ENCODE measurements at places on chromosomes 12 and 14. TPM values are rescaled to one million over a fixed set of nuclear protein-coding genes. Genes with fewer than 3 reads are reported as not detected.

The CBX5 gene
- total RNA-seq: 66.8 TPM

The NGB gene
- not detected for total RNA-seq

The TSHR gene
- total RNA-seq: 0.30 TPM

The BHLHE41 gene
- 12.0 TPM for total RNA-seq

The ACRBP gene
- 1.8 TPM for total RNA-seq

The PTPN6 gene
- total RNA-seq: 42.3 TPM

DNA sequence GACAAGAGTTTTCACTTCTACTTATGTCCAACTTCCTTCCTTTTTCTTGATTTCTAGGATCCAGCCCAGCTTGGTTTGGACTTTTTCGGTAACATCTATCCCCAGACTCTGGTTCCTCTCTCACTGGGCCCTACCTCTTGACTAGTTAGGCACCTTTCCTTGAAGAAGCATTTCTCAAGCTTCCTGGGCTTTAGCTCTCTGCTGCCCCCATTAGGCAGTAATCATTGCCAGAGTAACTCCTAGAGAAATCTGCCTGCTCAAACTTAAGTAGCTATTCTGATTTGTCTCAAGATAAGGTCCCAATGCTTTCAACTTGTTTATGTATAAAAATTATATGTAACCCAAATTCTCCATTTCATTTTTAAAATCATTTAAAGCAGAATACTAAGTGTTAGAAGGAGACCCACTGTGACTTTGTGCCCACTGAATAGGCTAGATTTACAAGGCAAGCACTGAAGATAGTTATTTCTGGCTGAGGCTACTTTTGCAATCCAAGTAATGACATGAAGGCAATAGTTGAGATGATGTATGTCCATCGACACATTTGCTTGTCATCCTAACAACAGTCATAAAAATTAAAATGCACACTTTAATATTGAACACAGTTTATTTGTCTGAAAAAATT lies 275.0 kb upstream of the G2E3 start:
- no peaks in the 10 kb centered on the region for H3K36me3 ChIP-seq
- no peaks in the 10 kb centered on the region for H3K4me1 ChIP-seq
- no peaks in the 10 kb centered on the region for H3K27me3 ChIP-seq
- no peak for DNase-seq
- no peak overlapping the region for H3K27ac ChIP-seq
- no peak overlapping the region for H3K4me3 ChIP-seq

DNA sequence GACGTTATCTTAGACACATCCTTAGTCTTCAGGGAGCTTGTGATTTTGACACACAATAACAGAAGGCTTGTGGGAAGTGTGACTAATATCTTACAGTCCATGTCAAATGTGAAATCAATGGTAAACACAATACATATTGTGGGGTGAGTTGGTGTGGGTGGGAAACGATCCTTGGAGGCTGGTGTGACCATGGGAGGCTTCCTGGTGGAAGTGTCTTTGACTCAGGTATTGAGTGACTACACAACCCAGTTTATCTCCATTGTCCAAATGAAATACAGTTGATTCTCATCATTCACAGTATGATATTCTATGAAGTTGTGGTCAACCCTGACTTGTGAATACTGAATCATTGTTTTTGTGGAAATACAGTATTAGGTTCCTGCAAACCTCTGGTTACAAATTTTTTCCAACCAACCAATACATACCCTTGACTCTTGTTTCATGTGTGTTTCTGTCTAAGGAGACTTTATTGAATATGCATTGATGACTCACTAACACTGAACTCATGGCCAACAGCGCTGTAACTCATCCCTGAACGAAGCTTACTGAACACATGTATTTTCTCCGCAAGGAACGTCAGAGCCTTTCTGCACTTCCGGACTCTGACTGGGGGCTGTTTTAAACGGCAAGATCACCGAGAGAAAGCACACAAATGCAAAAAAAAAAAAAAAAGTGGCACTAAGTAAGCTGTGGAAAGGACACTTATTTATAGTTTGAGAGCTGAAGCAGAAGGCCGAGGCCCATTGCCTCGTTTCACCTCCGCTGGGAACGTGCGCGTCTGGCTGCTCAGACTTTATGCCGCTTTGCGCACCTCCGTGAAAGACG lies 59.0 kb downstream of the CLMN start:
- no peaks in the 10 kb centered on the region for H3K27me3 ChIP-seq
- DNase-seq: no peak
- H3K4me1 ChIP-seq: no peaks in the 10 kb centered on the region
- H3K36me3 ChIP-seq: no peaks in the 10 kb centered on the region

GRCh38 chr12:114700392-114701103 lies 16.6 kb upstream of the TBX3 start:
- H3K27me3 ChIP-seq: peaks cover 2% of the 10 kb centered on the region
- no peaks in the 10 kb centered on the region for H3K36me3 ChIP-seq
- H3K27ac ChIP-seq: no peak overlapping the region
- H3K4me1 ChIP-seq: no peaks in the 10 kb centered on the region

- no peaks in the 10 kb centered on the region for H3K27me3 ChIP-seq
- no peak overlapping the region for H3K27ac ChIP-seq
- DNase-seq: no peak
- no peaks in the 10 kb centered on the region for H3K4me1 ChIP-seq
- H3K4me3 ChIP-seq: no peak overlapping the region
- no peaks in the 10 kb centered on the region for H3K36me3 ChIP-seq
Observed at GRCh38 chr14:83173687-83174086, 1640.0 kb upstream of the SEL1L start.

DNA sequence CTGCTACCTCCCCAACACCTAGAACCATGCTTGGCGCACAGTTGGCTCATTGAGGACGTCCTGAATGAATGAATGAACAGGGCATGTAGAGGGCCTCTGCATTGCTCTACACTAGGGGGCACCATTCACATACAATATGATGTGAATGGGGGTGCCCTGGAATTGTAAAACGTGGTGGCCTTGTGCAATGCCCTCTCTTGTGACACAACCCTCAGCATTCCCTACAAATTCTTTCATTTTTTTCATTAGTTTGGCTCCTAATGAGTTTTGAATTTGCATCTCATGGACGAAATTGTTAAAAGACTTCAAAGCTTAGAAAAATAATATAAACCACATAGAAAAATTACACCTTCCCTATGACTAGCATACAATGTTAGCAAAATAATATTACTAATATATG lies 2.3 kb upstream of the DIO2 start:
- no peaks in the 10 kb centered on the region for H3K4me1 ChIP-seq
- no peak overlapping the region for H3K4me3 ChIP-seq
- no peak overlapping the region for H3K27ac ChIP-seq

GRCh38 chr12:78395961-78396360 lies 468.6 kb upstream of the SYT1 start:
- H3K27ac ChIP-seq: no peak overlapping the region
- no peaks in the 10 kb centered on the region for H3K27me3 ChIP-seq
- H3K4me1 ChIP-seq: no peaks in the 10 kb centered on the region
- H3K36me3 ChIP-seq: no peaks in the 10 kb centered on the region
- H3K4me3 ChIP-seq: no peak overlapping the region

DNA sequence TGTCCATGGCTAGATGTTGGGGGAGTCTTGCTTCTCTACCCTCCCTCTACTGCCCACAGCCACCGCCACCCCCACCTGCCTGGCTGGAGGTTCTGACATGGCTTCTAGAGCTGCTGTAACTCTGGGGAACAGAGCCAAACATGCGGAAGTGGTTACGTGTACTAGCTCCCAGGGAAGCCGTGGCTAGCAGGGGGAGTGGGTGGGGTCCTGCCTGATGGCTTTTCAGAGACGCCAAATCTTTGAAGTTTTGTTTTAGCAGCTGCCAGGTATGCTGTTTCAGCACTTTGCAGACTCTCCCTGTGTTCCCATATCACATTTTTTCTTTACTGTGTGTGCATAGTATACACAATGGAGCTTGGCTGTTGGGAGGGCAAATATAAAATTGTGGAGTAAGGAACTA lies 150.3 kb downstream of the TGFB3 start:
- H3K4me3 ChIP-seq: no peak overlapping the region
- H3K4me1 ChIP-seq: peaks cover 3% of the 10 kb centered on the region
- H3K27ac ChIP-seq: no peak overlapping the region

DNA sequence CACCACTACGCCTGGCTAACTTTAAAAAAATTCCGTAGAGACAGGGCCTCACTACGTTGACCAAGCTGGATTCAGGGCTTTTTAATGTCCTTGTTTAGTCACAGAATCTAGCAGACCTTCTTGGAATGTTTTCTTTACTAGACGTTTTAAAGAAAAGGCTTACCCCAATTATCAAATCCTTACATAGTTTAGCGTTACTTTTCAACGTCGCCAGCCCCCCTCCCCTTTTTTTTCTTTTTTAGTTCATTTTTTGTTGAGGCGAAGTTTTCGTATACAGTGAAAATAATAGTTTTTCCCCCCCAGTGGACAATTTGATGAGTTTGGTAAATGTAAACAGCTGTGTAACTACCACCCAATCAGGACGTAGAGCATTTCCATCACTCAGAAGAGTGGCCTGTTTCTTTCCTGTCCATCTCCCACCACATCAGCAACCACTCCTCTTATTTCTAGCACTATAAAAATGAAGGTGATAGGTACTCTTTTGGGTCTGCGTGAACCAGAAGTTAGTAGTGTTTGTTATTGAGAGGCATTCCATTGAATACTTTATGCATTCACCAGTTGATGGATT lies 753 bp upstream of the DLGAP5 start:
- H3K27ac ChIP-seq: no peak overlapping the region
- H3K4me3 ChIP-seq: peak overlapping the region; percentile 51
- no peaks in the 10 kb centered on the region for H3K4me1 ChIP-seq

- H3K36me3 ChIP-seq: no peaks in the 10 kb centered on the region
- no peak for DNase-seq
- H3K4me3 ChIP-seq: no peak overlapping the region
- H3K27me3 ChIP-seq: no peaks in the 10 kb centered on the region
- no peak overlapping the region for H3K27ac ChIP-seq
Observed at GRCh38 chr14:95038521-95039250, 118.6 kb downstream of the DICER1 start.

- no peak for DNase-seq
- H3K4me1 ChIP-seq: peaks cover 2% of the 10 kb centered on the region
- no peaks in the 10 kb centered on the region for H3K27me3 ChIP-seq
- no peaks in the 10 kb centered on the region for H3K36me3 ChIP-seq
- no peak overlapping the region for H3K4me3 ChIP-seq
- no peak overlapping the region for H3K27ac ChIP-seq
Observed at GRCh38 chr14:53367644-53368026, 214.5 kb upstream of the DDHD1 start.

DNA sequence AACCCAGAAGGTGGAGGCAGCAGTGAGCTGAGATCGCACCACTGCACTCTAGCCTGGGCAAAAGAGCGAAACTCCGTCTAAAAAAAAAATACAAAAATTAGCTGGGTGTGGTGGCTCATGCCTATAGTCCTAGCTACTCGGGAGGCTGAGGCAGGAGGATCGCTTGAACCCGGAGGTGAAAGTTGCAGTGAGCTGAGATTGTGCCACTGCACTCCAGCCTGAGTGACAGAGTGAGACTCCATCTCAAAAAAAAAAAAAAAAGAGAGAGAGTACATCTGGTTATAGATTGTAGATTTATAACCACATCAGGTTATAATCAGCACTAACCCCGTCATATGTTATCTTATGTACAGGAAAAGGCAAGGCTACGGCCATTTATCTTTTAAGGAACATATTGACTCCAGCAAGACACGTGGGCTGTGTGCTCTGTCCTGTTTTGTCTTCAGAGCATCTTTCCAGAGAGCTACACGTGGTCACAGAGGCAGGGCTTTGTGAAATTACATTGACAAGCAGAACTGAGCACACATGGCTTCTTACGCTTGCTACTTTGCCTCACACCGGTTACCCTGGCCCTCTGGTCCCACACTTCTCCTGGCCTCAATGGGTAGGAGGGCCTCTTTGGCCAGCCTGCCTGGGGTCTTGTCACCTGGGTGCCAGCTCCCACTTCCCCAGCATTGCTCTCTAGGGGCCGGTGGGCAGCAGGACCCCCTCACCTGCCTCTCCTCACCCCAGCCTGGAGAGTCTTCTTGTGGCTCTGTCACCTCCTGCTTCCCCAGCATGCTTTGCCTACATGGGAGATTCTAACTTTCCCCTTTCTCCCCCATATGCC lies 6.8 kb upstream of the DYNC1H1 start:
- no peaks in the 10 kb centered on the region for H3K4me1 ChIP-seq
- no peaks in the 10 kb centered on the region for H3K36me3 ChIP-seq
- no peak overlapping the region for H3K4me3 ChIP-seq
- DNase-seq: no peak
- H3K27ac ChIP-seq: no peak overlapping the region

DNA sequence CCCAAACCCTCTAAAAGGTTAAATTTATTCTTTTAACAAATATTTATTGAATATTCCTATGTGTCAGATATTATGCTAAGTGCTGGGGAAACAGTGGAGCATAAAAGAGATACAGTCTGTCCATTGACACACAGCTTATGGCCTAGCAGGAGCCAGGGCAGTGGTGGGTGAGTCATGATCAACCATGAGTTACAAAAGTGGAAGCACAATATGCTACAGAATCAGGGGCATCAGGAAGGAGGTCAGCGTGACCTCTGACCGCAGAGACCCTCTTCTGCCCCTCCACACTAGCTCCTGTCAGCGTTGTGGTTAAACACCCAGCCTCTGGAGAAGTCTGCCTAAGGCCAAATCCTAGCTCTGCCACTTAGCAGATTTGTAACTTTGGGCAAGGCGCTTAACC lies 4.7 kb upstream of the PPP1R1A start:
- no peaks in the 10 kb centered on the region for H3K36me3 ChIP-seq
- H3K27me3 ChIP-seq: no peaks in the 10 kb centered on the region
- DNase-seq: no peak
- H3K4me3 ChIP-seq: no peak overlapping the region
- no peaks in the 10 kb centered on the region for H3K4me1 ChIP-seq

DNA sequence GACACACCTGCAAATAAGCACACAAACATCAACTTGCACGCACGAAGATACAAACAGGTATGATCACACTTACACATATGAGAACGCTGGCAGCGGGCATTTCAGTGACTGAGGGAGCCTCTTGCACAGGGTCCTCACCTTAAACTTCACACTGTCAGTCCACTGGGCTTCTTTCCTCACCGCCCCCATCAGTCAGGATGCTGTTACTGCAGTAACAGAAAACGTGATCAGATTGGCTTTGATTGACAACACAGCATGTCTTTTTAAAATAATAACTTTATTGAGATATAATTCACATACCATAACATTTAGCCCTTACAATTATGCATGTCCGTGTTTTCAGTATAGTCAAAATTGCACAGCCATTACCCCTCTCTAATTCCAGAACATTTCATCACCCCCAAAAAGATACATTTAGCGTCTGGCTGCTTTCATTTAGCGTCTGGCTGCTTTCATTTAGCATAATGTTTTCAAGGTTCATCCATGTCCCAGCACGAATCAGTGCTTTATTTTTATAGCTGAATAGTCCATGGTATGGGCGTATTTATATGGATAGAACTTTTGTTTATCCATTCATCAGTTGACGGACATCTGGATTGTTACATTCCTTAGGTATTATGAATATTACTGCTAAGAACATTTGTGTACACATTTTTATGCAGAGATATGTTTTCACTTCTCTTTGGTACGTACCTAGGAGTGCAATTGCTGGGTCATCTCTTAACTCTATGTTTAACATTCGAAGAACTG lies 8.4 kb downstream of the CCDC197 start:
- no peak overlapping the region for H3K4me3 ChIP-seq
- no peak overlapping the region for H3K27ac ChIP-seq
- no peaks in the 10 kb centered on the region for H3K4me1 ChIP-seq
- H3K36me3 ChIP-seq: no peaks in the 10 kb centered on the region

- no peak overlapping the region for H3K4me3 ChIP-seq
- no peaks in the 10 kb centered on the region for H3K4me1 ChIP-seq
- no peak for DNase-seq
Observed at GRCh38 chr12:64030155-64030554, 185.7 kb downstream of the SRGAP1 start.
